T-helper 2 cell (primary cell): ENCODE measurements at places on chromosomes 6 and 20.

- no peak for DNase-seq
Measured at GRCh38 chr6:30814146-30815040, 69.9 kb upstream of the DDR1 start.

GRCh38 chr6:17269840-17270239, 11.3 kb upstream of the RBM24 start:
- no peak for DNase-seq

GRCh38 chr20:7849675-7850074, 90.6 kb downstream of the HAO1 start:
- DNase-seq: no peak

DNA sequence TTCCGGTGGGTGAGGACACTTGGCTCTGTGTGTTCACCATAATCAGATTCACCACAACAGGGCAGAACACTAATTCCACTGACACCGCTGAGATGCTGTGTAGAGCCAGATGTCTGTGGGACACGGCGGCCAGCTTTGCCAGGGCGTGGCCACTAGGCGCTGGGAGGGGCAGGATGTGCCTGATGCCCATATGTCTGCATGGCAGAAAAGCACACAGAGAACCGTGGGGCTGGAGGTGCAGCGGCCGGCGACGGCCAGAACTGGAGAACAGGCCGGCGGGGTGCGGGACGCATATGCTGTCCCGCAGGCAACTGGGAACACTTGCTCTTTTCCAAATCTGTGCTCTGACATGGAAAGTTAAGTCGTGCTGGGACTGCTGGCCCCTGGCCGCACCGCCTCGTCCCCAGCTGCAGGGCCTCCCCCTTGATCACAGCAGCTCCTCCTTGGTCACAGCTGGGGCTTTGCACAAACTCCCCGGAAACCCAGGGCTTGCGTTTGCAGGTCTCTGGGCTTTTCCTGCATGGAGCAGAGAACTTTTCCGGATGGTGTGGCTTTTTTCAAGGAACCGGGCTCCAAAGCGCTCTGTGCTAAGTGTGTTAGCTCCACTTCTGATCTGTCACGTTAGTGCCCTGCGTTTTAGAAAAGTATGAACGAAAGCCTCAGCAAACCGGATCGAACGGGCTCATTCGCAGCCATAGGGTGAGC, 31.1 kb downstream of the NTSR1 start:
- DNase-seq: no peak

GRCh38 chr6:46175976-46176375, 5.2 kb upstream of the ENPP5 start:
- no peak for DNase-seq

- no peak for DNase-seq
Measured at GRCh38 chr6:47407300-47408281, 70.0 kb upstream of the CD2AP start.

DNA sequence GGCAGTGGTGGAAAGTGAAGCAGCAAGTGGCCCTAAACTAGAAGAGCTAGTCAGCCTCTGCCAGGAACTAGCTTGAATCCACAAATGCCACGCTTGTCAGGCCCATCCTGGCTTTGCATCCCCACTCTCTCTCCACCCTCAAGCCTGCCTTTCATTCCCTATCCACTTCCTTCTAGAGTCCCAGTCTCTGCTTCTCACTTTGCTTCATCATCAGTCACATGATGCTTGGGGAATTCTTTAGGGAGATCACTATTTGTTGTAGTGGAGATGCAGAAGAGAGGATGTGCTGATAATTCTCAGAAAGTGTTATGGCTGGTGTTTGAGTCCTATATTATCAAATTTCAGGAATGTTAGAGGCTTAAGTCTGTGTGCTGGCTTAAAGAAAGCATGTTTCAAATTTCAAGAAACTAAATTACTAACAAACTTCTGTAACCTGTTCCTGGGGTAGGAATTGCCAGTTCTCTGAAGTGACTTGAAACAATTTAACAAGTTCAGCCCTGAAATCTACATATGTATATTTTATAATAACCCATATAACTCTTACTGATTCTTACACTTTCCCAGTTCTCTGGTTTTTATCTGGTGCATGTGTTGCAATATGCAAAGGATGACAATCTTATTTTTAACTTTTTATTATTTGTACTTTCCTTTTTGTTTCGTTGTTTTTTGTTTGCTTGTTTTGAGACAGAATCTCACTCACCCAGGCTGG, 7.5 kb downstream of the TRIM39 start:
- DNase-seq: no peak

GRCh38 chr6:14921878-14922671, 323.8 kb upstream of the JARID2 start:
- no peak for DNase-seq

- DNase-seq: no peak
Measured at GRCh38 chr6:151002491-151002935, 137.0 kb downstream of the MTHFD1L start.

- DNase-seq: no peak
Measured at GRCh38 chr20:33076662-33077372, 2.6 kb upstream of the BPIFB4 start.

DNA sequence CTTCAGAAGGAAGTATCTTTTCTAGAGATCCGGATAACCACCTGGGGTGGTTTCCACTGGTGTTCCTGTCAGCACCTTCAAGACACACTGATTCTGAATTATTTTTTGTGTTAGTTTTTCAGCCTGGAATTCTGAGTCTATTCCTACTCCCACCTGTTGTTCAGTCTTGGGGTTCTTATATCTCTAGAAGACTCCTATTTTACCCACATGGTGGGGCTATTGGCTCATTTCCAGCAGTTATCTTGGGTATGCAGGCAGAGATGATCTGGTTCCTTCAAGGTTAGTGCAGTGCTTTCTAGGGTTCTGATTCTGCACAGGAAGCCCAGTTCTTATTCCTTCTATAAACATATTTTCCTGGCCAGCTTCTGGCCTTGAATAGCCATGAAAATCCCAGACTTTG, 175.6 kb upstream of the PDE7B start:
- no peak for DNase-seq

DNA sequence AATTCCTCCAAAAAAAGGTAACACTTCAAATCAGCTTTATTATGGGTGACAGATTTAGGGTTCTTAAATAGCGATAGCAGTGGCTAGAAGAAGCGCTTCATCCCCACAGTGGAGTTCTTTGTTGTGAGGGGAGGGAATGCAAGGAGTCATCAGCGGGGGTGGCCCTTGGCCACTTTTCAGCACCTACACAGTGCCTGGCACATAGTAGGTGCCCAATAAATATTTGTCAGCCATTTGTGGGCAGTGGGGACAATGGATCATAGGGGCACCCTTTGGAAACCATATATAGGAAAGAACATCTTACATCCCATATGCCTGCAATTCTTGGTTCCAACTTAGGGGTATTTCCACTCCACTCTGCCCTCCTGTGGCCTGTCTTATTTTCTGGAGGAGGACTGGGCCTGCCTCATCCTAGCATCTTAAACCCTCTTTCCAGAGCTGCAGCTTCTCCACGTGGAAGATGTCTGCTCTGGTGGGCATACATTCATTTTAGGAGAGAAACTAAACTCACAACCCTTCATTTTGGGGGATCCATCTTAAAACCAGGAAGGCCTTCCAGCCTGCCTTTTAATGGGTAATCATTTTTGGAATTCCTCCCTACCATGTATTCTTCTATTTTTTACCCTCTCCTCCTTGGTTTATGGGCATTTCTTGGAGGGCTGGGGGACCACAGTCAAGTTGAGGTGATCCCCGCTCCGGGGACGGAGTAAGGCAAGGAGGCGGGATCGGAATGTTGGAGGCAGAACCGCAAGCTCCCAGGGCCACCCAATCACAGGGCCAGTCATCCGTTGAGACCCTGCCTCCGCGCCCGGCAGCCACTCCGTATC, 2.6 kb upstream of the GPSM3 start:
- no peak for DNase-seq

GRCh38 chr20:48679599-48679998, 148.2 kb downstream of the PREX1 start:
- no peak for DNase-seq

DNA sequence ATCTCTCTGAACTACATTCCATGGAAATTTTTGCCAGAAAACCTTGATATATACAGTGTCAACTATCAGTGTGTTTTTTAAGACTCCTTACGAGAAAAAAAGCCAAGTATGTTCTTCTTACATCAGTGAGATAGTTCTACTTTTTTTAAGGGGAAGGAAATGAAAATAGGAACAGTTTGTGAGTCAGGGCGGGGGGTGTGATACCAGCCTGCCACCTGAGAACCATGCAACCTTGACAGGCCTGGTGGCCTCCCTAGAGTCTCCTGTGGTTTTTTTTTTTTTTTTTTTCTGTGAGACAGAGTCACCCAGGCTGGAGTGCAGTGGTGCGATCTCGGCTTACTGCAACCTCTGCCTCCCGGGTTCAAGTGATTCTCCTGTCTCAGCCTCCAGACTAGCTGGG, 96.3 kb upstream of the GCM1 start:
- no peak for DNase-seq

DNA sequence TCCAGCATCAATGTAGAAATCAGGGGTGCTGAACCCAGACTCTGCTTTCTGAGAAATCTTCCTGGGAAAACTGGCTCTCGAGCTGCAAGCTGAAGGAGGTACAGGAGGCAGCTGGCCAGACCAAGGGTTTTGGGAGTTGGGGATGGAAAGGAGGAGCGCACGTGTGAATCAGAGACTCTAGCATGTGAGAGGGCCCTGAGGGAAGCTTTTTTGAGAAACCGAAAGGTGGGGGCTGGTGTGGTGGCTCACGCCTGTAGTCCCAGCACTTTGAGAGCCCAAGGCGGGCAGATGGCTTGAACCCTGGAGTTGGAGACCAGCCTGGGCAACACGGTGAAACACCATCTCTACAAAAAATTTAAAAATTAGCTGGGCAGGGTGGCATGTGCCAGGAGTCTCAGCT, 37.1 kb upstream of the EEF1E1 start:
- no peak for DNase-seq

- DNase-seq: no peak
Measured at GRCh38 chr6:20732896-20733295, 198.6 kb downstream of the CDKAL1 start.

GRCh38 chr6:87473419-87473903, 687 bp downstream of the SLC35A1 start:
- no peak for DNase-seq

DNA sequence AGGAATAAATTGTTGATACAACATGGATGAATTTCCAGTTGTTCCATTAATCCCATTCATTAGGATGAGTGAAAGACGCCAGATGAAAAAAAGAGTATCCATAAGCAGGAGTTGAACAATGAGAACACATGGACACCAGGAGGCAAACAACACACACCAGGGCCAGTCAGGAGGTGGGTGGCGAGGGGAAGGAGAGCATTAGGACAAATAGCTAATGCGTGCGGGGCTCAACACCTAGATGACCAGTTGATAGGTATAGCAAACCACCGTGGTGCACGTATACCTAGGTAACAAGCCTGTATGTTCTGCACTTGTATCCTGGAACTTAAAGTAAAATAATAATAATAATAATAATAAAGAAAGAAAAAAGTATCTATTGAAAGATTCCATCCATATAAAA, 11.1 kb downstream of the PCED1A start:
- DNase-seq: no peak

DNA sequence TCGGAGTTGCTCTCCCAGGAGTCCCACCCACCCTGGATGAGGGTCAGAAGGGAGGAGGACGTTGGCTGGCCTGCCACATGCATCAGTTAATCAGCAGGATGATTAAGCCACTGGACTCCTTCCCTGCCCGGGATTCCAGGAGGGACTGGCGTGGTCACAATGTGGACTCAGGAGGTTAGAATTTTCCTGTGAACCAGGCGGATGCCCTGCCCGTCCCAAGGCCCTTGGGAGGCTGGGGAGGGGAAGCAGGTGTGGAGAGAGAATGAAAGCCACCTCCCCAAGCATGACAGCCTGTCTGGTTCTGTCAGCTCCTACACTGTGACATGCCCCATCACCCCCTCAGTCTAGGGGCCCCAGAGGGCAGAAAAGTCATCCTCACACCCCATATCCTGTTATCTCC, 11.6 kb upstream of the ITPR3 start:
- DNase-seq: no peak

GRCh38 chr6:133778414-133779130, 110.3 kb upstream of the TCF21 start:
- DNase-seq: no peak

- DNase-seq: no peak
Measured at GRCh38 chr6:27874016-27874415, 38.2 kb downstream of the OR2B2 start.

GRCh38 chr6:166684170-166684569, 57.1 kb upstream of the RPS6KA2 start:
- no peak for DNase-seq

DNA sequence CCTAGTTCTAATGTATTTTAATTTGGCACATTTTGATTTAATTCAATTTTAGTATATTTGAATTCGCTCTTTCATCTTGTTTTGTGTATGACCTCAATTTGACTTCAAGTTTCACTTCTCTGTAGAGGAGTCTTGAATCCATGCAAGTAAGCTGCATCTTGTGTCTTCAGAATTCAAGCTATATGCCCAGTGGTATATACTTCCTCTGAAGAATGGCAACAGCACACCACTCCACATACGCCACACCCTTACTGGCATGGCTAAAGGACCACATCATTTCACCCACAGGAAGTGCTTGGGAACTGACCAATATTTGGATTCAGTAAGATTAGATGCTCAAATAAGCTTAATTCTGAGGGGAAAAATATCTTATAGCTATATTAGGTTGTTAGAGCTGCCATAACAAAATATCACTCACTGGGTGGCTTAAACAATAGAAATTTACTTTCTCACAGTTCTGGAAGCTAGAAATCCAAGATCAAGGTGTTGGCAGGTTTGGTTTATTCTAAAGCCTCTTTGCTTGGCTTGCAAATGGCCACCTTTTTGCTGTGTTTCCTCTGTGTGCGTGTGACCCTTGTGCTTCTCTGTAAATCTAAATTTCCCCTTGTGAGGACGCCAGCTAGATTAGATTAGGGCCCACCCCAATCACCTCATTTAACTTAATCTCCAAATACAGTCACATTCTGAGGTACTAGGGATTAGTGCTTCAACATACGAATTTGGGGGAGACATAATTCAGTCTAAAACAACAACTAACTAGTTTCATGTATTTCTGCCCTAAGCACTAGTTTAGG, 2.8 kb upstream of the ASF1A start:
- DNase-seq: no peak

- no peak for DNase-seq
Measured at GRCh38 chr6:154986787-154987235, 8.3 kb upstream of the TIAM2 start.

DNA sequence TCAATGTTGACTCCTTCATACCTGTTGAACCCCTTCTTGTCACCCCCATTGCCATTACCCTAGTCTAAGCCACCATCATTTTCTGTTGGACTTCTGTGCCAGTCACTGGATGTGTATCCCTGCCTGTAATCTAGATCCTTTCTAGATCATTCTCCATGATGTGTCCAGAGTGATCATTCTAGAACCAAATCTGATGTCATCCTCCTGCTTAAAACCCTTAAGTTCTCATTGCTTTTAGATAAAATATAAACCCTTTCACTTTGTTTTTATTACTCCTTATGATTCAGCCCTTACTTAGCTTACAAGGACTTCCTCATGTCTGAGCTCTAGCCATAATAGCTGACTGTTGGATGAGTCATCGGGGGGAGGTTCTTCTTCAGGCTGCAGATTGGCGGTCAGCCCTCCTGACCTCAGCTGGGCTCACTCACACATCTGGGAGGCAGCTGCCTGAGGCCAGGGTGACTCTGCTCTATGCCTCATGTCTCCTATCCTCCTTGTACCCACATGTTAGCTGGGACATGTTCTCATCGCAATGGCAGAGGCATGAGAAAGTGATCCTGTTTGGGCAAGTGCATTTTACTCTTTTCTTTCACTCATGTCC, 287.6 kb downstream of the ESR1 start:
- DNase-seq: peak; percentile 22
